ENCODE measurements at places on chromosomes 1 and 21.

DNA sequence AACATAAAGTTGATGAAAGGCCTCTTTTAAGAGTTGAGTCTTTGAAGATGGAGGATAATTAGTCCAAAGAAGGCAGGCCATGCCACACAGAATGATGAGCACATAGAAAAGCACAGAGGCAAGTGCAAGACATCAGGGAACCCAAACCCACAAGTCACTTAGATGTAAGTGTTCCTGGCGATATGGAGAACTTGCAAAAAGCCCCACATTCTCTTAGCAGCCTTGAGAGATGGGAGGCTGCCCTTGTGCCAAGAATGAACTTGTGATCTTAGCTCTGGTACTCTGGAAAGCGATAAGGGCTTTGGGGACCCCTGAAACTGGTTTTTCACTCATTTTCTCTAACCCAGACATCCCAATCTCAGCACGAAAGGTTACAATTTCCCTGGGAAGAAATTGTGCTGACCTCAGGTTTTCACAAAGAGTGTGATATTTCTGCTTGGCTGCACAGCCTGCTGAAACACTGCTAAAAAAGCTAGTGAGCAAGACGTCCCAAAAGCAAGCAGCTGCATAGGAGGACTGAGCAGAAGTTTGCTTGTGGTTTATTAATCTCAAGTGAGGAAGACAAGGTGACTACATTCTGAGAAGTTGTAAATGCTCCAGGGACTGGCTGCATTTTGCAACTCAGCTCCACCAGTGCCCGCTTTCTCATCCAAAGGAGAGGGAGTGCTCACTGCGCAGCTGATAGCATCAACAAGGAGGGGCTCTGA, 496.9 kb upstream of the CAMK1G start:
- no peak for DNase-seq

- DNase-seq = no peak
Observed at GRCh38 chr1:91619881-91620280, 119.2 kb downstream of the CDC7 start.

GRCh38 chr1:37634244-37634991, at the start of gene RSPO1:
Gene RSPO1 (minus strand): TSS chr1:37634892. CDS start chr1:37629661, 5,231 bp downstream.
- no peak for DNase-seq

GRCh38 chr1:189021577-189021976, 1456.1 kb downstream of the BRINP3 start:
- DNase-seq = no peak

Data from stimulated activated CD8-positive, alpha-beta memory T cell treated with anti-CD3 and anti-CD28 coated beads, Interleukin-7, amount 100 ng/mL, for 48 hours (primary cell).